ENCODE measurements at places on chromosomes 12 and 14. TPM values are rescaled to one million over a fixed set of nuclear protein-coding genes. Genes with fewer than 3 reads are reported as not detected.

The C12orf56 gene
- under 0.01 TPM for total RNA-seq

The KLRD1 gene
- total RNA-seq, result 0.36 TPM

The PCED1B gene
- total RNA-seq, result 0.29 TPM

The TRPV4 gene
- total RNA-seq, result 3.2 TPM

The SOAT2 gene
- not detected for total RNA-seq

The KRT3 gene
- not detected for total RNA-seq

The PITPNM2 gene
- total RNA-seq, result 6.5 TPM

The TSPAN19 gene
- not detected for total RNA-seq

The ZFHX2 gene
- total RNA-seq, result 0.59 TPM

DNA sequence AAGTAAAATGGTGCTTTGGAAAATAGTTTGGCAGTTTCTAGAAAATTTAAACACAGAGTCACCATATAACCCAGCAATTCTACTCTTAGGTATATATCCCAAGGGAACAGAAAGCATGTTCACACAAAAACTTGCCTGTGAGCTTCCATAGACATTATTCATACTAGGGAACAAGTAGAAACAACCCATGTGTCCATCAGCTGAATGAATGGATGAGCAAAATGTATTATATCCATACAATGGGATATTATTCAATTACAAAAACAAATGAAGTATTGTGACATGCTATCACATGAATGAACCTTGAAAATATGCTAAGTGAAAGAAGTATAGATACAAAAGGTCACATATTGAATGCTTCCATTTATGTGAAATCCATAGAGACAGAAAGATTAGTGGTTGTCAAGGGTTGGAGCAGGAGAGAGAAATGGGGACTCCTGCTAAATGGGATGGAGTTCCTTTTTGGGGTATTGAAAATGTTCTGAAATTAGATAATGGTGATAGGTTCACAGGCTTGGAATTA, 7.9 kb downstream of the SLC10A1 start:
- no peak for DNase-seq

GRCh38 chr14:99734406-99735051, 50.4 kb downstream of the CYP46A1 start:
- DNase-seq, result peak; percentile 83

GRCh38 chr12:69616025-69616424, 5.3 kb upstream of the LRRC10 start:
- DNase-seq, result no peak

GRCh38 chr14:96409701-96410100, 17.8 kb downstream of the AK7 start:
- peak; percentile 31 for DNase-seq

GRCh38 chr12:106205208-106206069, 42.4 kb downstream of the CKAP4 start:
- DNase-seq, result no peak

GRCh38 chr14:59251811-59252771, 63.6 kb downstream of the DAAM1 start:
- DNase-seq, result peak; percentile 88

- no peak for DNase-seq
Observed at GRCh38 chr12:33514893-33515292, 75.3 kb upstream of the SYT10 start.

DNA sequence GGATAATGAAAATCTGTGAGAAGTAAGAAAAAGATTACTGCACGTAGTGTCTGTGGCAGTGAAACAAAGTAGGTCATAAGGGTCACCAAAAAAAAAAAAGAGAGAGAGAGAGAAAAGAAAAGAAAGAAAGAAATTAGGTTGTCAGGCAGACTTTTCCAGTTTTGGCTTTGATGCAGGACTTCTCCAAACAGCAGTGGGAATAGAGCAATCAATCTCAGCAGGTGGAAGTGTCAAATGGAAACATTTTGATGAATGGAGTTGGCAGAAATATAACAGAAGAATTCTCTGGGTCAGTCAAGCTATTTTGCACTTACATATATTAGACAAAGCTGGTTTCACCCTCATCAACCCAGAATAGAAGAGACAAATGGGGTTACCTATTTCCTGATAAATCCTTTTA, 745.8 kb downstream of the SLC6A15 start:
- no peak for DNase-seq

- peak; percentile 87 for DNase-seq
Observed at GRCh38 chr12:124026755-124027745, 54.0 kb downstream of the ZNF664 start.

DNA sequence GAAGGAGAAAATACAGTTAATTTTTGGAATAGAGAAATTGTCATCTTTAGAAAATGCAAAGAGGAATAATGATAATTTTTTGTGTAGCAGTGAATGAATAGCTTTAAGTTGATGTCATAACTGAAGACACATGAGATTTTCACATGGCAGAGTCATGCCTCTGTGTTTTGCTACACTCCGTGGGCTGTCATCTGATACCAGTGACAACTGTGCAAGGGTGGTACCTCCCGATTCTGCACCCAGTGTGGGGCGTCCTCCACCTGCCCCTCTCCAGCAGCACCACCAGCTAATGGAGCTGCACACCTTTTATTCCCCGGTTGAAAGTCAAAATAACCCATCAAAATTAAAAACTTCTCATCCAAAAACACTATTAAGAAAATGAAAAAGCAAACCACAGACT, 47.2 kb downstream of the ANKRD9 start:
- DNase-seq, result no peak

GRCh38 chr12:6343518-6343917, 1.6 kb upstream of the TNFRSF1A start:
- DNase-seq, result no peak

- no peak for DNase-seq
Observed at GRCh38 chr12:57037264-57037663, 12.7 kb downstream of the MYO1A start.

DNA sequence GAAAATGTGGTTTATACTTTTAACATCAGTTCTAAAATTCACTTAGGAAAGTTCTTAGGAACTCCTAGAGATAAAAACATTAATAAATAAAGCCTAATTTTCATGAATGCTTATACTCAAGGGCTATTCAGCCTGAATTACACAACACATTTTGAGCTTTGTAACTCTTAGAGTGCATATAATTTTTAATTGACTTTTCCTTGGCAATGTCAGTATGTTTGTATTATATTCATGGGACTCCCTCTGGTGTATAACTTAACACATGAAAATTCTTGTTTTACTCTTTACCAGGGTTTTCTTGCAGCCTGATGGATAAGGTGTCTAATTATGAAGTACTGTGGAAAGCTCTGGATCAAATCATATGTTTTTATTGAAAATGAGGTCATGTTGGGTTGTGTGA, 150.6 kb upstream of the HMGA2 start:
- DNase-seq, result no peak

- DNase-seq, result no peak
Observed at GRCh38 chr14:94977016-94977415, 180.3 kb downstream of the DICER1 start.

DNA sequence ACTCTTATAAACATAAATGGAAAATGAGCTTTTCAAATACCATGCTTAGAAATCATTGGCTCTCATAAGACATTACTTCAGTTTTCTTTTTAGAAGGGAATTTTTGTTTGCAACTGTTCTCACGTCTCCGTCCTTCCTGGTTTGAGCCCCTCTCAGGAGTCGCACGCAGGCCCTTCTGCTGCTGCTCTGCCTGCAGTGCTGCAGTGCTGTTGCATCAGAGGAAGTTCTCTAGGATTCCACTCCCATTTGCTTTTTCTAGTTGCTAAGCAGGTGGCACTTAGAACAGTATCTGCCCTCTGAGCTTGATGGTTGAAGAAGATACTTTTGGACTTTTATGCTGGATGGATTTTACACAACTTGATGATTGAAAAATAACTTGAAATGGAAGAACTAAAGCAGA, 70.8 kb downstream of the SCN8A start:
- no peak for DNase-seq

GRCh38 chr12:108805136-108805535, 52.2 kb downstream of the SSH1 start:
- no peak for DNase-seq

DNA sequence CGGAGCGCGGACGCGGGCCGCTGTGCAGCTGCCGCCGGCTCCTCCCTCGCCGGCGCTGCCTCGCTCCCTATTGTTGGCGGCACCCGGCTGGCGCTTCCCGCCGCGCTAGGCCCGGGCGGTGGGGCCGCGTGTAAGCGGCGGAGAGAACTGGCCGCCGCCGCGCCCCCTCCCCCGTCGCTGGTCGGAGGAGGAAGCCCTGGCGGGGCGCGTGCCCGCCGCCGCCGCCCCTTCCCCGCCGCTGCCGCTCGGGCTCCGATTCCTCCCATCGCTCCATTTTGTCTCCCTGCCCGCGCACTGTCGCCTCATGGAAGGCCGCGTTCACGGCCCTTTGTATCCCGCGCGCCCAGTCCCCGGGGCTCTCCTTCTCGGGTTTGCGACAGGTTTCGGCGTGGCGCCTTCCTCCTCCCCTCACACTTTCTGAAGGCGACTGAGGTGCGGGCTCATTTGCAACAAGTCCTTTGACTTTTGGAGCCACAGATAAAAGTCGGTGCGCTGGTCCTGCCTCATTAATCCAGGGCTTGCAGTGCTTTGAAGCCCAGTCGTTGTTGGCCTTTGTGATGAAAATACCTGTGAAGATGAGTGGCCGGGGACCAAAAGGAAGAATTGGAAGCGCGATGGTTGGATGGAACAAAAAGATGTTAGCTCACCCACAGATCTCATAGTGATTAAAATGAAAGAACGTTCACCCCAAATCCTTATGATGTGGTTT, 707 bp downstream of the CPSF6 start:
- DNase-seq, result peak; percentile 77

DNA sequence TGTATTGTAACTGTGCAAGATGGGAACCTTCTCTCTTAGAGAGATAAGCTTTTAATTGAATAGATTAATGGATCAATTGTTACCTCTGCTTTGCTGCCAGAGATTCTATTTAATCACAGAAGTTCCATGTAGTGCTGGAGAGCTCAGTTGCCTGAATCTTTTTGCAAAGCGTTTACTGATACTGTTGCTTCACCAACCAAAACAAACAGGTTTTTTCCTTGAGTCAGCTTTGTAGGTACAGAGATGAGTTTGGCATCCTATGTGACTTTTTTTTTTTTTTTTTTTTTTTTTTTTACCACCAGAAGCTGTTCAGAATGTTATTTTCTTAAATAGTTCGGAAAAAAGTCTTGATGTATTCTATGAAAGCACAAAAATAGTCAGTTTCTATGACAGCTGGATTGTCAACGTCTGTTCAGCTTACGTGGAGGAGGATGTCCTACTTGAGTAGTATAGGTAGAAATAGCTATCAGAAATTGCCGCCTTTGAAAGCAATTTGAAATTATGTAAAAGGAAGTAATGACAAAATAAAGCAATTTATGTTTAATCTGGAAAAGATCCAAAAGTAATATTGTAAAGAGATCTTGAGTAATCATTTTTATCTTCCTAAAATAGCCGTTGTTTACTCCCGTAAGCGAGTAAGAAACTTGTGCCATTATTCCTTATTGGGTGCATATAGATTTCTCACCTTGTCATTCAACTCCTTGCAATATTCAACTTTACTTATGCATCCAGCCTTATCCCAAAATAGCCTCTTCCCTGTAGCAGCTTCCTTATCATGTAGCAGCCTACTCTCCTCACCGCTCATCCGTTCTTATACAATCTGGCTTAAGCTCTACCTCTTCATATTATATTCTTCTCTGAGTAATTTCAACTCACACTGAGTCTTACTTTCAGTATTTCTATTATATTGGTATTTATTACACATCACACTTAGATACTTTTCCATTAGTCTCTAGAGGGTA, 5.2 kb downstream of the LRRK2 start:
- DNase-seq, result peak; percentile 47

All from osteoblast (primary cell).